ENCODE measurements at places on chromosomes 6 and 20.

DNA sequence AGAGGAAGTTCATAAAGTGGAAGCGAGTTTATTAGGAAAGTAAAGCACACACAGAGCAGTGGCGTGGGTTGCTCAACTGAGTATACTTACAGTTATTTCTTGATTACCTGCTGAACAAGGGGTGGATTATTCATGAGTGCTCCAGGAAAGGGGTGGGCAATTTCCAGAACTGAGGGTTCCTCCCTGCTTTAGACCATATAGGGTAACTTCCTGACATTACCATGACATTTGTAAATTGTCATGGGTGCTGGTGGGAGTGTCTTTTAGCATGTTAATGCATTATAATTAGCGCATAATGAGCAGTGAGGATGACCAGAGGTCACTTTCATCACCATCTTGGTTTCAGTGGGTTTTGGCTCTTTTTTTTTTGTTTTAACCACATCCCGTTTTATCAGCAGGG is 29.8 kb downstream of the PDYN start:
- no peak for DNase-seq

- no peak for DNase-seq
These were observed 698.0 kb upstream of the POU3F2 start for GRCh38 chr6:98136333-98136732.

- no peak for DNase-seq
These were observed 563.8 kb upstream of the MARCKS start for GRCh38 chr6:113293423-113293740.

DNA sequence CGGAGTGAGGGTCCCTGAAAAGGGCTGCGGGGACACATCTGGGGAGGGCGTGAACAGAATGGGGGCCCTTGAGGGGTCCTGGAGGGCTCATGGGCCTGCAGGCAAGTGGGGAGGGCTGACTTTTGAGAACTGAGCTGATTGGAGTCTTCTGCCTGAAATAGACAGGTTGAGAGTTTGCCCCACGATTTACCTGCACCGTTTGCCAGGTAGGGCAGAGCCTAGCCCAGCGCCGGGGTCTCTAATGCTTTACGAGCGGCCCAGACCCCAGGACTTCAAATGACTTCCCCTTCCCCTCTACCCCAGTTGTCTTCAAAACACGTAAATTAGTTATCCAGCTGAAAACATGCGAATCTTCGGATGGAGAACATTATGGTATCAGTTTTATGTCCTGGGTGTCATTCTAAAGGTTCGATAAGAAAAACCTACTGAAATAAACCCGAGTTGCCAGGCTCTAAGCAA is 1.3 kb downstream of the PLCB1 start:
- DNase-seq = no peak

- no peak for DNase-seq
These were observed 252.6 kb downstream of the DLL1 start for GRCh38 chr6:170038251-170038650.

DNA sequence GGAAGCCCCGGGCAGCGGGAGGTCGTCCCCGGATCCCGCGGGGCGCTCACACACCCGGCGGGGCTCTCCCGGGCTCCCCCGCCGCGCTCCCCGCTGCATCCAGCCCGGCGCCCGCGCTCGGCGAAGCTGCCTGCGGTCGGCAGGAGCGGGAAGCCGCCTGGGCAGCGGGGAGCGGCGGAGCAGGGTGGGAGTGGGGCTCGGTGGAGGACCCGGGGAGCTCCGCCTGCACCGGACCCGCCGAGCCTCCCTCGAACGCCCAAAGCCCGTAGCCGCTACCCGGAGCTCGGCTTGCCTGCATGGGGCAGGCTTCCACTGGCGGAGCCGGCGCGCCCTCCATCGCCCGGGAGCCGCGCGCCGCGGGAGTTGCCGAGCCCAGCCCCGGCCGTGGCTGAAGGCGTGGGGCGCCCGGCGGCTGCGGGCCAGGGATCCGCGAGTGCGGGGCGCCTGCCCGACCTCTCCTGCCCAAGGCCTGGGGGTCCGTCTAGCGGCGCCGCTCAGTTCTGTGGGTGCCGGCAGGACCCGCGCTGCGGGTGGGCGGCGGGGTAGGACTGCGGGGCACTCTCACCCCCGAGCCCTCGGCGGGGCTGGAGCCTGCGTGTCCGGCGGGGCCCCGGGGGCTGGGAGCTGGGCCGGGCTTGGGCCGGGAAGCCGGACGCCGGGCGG is 671 bp downstream of the CDH4 start:
- peak; percentile 26 for DNase-seq

- no peak for DNase-seq
These were observed 52.3 kb downstream of the PIGU start for GRCh38 chr20:34624629-34625028.

- peak; percentile 42 for DNase-seq
These were observed 16.7 kb downstream of the NEDD9 start for GRCh38 chr6:11215773-11216172.

- no peak for DNase-seq
These were observed 45.2 kb downstream of the LAMA4 start for GRCh38 chr6:112209131-112209530.

GRCh38 chr20:37354210-37355195 is 8.6 kb downstream of the SRC start:
- DNase-seq = no peak

DNA sequence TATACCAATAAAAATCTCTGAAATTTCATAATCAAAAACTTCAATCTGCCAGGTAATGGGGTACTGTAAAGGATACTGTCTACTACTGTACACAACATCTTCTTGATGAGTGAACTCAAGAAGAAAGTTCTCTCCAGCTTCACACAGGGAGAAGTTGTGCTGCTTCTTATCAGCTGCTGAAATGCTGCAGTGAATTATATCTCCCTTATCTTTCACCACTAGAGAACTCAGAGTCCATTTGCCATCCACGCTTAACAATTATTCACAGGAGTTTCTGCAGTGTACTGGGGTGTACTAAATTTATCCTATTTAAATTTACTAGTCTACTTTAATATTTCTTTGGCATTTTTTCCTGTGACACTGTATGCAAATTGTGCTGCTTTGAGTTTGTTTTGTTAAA is 384.8 kb downstream of the TFAP2B start:
- no peak for DNase-seq

GRCh38 chr6:85128781-85129180 is 321.1 kb upstream of the NT5E start:
- DNase-seq = no peak

GRCh38 chr6:29631209-29631810 is 1.7 kb downstream of the GABBR1 start:
- DNase-seq = no peak

DNA sequence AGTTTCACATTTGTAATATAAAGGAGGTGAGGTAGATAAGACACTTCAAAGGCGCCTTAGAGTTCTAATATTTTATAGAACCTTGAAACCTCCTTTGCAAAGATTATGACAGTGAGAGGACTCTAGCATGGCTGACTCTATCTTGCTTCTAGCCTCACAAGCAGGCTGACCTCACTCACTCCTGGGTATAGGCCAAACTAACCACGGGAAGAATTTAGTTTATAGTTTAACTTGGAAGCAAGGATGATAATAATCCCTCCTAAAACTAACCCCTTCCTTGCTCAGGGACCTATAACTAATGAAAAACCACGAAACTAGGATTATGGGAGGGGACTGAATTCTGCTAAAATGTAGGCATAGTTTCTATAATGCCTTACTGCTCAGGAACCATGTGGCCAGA is 84.3 kb downstream of the FILIP1 start:
- DNase-seq = peak; percentile 77

DNA sequence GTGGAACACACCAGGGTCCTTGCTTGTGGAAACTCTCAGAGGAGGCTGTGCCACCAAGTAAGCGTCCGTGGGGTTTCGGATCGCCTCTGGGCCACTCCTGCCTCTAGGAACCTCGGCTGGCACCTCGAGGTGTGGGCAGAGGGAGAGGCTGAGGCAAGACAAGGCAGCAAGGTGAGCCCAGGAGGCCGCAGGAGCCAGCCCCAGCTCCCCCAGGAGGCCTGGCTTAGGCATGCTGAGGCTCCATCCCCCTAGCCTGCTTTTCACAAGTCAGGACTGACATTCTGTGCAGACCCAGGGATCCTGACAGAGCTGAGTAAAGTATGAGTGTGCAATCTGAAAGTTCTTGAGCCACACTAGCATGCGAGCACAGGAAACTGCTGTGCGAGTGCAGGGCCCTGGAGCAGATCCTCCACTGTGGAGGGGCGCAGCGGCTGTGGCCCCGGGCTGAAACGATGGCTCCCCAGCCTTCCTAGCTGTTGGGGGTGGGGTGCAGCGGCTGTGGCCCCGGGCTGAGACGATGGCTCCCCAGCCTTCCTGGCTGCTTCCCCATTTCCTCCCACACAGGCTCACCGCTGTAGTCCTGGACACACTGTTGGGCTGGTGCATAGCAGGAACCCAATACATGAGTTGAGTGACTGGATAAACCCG is 75.2 kb upstream of the CD93 start:
- peak; percentile 18 for DNase-seq

DNA sequence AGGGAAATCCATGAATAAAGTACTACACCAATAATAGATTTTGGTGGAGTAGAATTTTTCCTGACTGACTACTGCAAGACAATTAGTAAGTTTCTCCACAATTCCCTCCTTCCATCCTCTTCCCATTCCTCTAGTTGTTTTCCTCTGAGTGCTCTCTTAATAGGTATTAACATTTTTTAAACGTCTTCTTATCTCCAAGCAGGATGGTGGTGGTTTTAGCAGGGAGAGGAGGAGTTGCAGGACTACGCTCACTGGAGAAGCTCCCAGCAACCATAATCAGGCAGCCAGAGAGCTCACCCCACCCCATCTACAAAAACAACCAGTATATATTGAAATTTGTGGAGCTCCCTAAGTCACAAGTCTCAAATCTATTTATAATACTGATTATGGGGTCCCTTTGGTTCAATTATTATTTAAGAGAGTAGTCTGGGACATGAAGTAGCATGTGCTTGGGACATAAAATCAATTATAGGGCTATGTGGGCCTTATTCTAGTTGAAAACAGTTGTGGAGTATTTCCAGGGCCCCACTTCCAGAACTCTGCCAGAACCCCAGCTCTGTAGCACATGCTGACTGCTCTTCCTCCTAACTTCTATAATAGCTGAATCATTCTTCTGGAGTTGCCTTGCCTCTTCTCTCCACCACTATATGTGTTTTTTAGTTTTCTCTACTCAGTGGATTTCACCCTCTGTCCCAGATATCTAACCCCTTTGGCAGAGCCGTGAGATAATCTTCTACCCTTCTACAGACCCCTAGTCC is 49.8 kb downstream of the MYB start:
- DNase-seq = peak; percentile 20

DNA sequence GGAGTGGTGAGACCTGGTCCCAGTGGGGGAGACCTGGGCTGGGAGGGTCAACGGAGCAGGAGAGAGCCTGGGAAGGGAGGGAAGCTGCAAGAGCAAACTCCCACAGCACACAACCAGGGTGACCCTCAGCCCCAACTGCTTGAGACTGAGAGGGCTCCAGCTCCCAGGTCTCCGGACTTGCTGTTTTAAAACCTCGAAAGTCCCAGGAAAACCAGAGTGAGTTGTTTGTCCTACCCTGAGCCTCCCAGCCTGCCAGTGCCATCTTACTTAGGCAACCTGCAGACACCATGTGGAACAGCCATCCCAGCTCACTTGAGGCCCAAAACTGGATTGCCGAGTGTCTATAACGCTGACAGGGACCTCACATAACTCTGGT is 4.8 kb upstream of the NTSR1 start:
- DNase-seq = no peak

DNA sequence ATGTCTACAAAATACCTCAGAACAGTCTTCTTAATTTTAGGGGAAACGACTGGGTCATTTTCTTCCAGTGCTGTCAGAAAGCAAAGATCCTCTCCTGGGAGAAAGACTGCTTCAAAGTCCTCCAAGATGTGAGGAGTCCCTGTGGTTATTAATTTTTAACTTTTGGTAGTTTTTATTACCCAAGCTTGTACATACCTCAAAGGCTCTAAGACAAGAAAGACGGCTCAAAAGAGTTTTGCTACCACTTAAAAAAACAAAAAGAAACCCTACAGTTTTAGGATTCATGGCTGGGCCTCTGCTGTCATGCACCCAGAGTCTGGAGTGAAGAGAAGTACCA is 56.1 kb upstream of the APCDD1L start:
- DNase-seq = peak; percentile 11

- peak; percentile 36 for DNase-seq
These were observed 163.7 kb downstream of the CARMIL1 start for GRCh38 chr6:25442898-25443297.

GRCh38 chr20:64156136-64156885 is 7.9 kb upstream of the MYT1 start:
- DNase-seq = no peak

GRCh38 chr6:99138445-99138844 is 190.7 kb upstream of the FBXL4 start:
- no peak for DNase-seq

GRCh38 chr20:38109591-38110524 is 55.2 kb downstream of the TGM2 start:
- DNase-seq = peak; percentile 100

DNA sequence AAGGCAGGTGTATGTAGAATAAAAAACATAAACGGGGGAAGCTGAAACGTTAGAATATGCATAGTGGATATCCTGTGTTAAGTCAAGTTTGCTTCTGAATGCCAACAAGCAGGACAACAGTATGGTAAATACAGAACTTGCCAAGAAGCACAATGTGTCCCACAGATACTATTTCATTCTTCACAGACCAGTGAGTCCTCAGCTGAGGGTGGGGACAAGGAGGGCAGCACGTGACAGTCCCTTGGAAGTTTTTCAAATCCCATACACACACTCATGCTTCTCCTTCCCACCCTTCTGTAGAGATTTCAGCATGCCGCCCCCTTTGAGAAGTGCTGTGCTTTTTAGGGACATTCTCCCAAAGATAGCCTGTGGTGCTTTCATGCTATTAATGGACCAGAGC is 268.5 kb upstream of the ECI2 start:
- DNase-seq = no peak

Data from EH (cell line).